ENCODE measurements at places on chromosomes 12 and 14.

DNA sequence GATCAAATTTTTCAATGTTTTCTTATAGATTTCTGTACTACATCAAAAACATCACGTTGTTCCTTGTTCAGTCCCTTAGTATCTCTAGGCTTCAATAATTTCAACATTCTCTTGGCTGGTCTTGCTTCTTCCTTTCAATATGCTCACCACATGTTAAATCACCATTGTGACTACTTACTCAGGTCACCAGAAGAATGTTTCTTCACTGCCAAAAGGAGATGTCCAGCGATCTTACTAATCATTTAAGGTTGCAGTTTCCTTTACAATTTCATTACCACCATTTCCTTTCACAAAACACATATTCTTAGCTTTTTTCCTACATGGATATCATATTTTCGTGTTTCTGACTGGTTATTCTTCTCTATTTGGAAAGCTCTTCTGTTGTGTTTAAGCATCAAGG lies 363.8 kb downstream of the NAV3 start:
- DNase-seq = no peak

- DNase-seq = no peak
These were observed 114.5 kb downstream of the DACT1 start for GRCh38 chr14:58752289-58752688.

DNA sequence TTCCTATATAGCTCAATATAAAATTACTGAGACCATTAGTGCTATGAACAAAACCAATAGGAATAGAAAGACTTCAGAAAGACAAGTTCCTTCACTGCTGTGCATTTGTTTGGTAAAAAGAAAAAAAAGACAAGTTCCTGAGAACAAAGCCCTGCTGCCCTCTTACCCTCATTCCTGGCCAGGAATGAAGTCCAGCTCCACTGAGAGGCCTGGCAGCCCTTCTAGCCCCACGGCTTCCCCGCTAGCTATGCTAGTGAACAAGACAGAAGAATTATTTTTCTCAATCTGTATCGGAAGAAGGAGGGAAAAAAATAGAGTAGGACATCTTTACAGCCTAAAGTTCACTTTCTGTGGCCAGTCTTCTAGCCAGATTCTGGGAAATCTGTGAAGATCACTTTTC lies 1.6 kb downstream of the MFAP5 start:
- no peak for DNase-seq

- DNase-seq = no peak
These were observed 439.4 kb downstream of the NELL2 start for GRCh38 chr12:44436756-44437155.

DNA sequence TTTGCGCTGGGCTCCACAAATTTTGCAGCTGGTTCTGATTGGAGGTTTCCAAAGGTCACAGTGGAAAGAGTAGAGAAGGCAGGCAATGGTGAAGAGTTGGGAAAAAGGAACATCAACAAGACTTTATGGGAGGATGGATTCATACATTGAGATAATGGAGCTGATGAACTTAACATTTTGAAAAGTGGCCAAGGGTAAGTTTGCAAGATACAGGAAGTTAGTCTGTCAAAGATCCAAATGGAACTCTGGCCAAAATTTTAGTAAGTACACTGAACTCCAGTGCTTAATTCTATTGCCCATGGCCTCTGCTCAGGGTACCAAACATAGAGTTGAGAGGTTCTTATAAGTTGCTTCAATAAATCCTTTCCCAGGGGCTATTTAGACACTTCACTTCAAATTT lies 15.6 kb downstream of the CCER1 start:
- no peak for DNase-seq

DNA sequence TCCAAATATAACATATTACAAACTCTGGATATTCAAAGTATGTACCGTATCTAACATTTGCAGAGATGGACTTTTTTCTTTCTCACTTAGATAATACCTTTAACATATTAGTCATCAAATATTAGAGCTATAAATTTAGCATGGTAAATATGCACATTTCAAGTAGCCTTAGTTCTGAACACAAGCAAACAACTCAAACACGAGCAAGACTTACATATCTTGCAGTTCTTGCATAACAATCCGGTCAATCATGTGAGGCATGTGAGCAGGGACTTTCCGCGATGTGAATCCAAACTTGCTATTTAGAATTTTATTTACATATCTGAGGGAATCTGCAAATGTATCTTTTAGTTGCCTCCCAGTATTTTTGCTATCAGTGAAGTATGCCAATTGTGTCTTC lies 22.1 kb upstream of the SYCP3 start:
- DNase-seq = no peak

Measured in activated T-helper 1 cell treated with anti-CD3 and anti-CD28 coated beads, Interleukin-2, amount 50 U/mL, for 16 hours (primary cell).